ENCODE measurements at places on chromosomes 7 and 10.

GRCh38 chr7:123879628-123880027 lies 34.7 kb downstream of the HYAL4 start:
- no peak for DNase-seq

DNA sequence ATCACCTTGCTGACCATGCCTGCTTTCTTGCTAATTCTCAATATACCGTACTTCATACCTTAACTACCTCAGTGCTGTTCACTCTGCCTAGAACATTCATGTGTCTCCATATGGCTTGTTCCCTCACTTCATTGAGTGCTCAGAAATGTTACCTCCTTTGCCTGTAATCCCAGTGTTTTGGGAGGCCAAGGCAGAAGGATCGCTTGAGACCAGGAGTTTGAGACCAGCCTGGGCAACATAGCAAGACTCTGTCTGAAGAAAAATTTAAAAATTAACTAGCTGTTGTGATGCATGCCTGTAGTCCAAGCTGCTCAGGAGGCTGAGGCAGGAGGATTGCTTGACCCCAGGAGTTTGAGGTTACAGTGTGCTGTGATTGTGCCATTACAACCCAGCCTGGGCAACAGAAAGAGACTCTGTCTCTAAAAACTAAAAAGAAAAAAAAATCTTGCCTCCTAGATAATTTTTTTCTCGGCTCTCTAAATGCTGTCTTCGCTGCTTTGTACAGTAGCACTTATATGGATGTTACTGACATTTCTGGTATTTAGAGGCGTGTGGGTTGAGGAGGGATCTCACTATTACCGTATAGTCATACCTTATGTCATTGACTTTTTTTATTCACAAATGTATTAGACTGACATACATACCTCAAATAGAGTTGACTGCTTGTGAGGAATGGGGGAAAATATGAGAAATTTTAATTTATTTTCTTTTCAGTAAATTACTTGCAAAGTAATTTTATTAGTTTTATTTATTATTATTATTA lies 63.7 kb downstream of the LCOR start:
- DNase-seq, result no peak

GRCh38 chr10:9081253-9081652 lies 1026.8 kb downstream of the GATA3 start:
- no peak for DNase-seq

DNA sequence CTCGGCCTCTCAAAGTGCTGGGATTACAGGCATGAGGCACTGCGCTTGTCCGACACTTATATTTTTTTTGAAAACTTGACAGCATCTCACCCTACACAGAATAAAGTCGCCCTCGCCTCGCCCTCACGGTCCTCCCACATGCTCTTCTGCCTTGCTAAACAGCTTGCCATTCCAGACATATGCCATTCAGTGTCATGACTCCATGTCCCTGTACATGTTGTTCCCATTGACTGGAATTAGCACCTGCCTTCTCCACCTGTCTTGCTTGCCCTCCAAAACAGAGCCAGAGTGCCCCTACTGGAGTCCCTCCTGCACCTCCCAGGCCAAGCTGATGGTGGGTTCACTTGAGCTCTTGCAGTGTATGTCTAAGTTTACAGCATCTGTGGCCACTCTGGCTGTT lies 6.2 kb downstream of the NIPSNAP2 start:
- DNase-seq, result no peak

GRCh38 chr10:95440756-95441546 lies 120.2 kb downstream of the SORBS1 start:
- DNase-seq, result no peak

GRCh38 chr10:14774797-14775196 lies at the start of gene FAM107B:
Gene FAM107B, minus strand, starts transcription at chr10:14774897. Its CDS starts 234 bp downstream, at chr10:14774663.
- DNase-seq, result no peak

- no peak for DNase-seq
These were observed 447.4 kb downstream of the XPNPEP1 start for GRCh38 chr10:109475711-109476421.

- no peak for DNase-seq
These were observed 28.3 kb downstream of the CCM2 start for GRCh38 chr7:45028138-45028919.

GRCh38 chr7:155456738-155457543 lies 988 bp upstream of the EN2 start:
- no peak for DNase-seq

- no peak for DNase-seq
These were observed 95.0 kb downstream of the GRB10 start for GRCh38 chr7:50687575-50688225.

DNA sequence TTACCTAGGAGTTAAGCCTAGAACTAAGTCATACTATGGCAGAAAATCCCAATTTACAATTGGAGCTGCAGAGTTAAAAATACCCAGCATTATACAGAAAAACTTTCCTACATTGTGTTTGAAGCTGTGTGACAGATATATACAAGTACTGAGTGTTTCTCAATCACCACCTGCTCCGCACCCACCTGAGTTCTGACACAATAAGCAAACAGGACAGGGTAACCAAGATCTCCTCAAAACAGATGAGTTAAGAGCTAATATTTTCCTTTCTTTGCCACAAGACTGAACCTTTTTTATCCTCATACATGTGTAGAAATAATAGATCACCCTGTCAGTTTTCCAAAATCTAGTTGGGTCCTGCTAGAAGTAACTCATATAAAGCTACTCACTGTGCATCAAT lies 186.3 kb downstream of the DOCK4 start:
- no peak for DNase-seq

DNA sequence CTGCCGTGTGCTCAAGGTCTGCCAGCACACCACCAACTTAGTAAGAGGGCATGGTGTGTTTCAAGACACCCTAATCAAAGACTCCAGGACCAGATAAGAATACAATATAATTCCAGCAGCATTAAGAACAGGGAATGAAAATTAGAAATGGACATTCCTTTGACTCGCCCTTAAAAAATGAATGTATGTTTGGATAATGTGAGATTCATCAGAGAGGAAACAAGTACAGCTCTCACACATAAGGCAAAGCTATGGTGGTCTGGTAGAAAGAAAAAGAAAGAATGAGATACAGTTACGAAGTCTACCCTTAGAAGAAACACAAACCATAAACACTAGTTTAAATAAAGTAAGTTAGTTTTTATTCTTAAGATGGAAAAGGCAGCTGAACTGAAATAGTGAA lies 174.8 kb upstream of the ANK3 start:
- DNase-seq, result no peak

GRCh38 chr7:100158229-100159098 lies at the start of gene TRAPPC14:
Gene TRAPPC14, minus strand, starts transcription at chr7:100158723. Its CDS starts 224 bp downstream, at chr7:100158499.
- peak; percentile 87 for DNase-seq

GRCh38 chr10:74975758-74976157 lies 135.7 kb upstream of the SAMD8 start:
- no peak for DNase-seq

- DNase-seq, result no peak
These were observed 578.8 kb upstream of the AUTS2 start for GRCh38 chr7:69019437-69019836.

All from OCI-LY7 (cell line).